Jurkat, Clone E6-1 (cell line): ENCODE measurements at places on chromosomes 5 and 9.

GRCh38 chr5:126872561-126873354 lies 95.8 kb downstream of the LMNB1 start:
- DNase-seq = no peak

- no peak for DNase-seq
Observed at GRCh38 chr5:9617739-9618504, 12.2 kb downstream of the TAS2R1 start.

- no peak for DNase-seq
Observed at GRCh38 chr5:71977311-71977710, 130.0 kb upstream of the MAP1B start.

- DNase-seq = no peak
Observed at GRCh38 chr5:39761199-39761950, 336.6 kb upstream of the DAB2 start.

DNA sequence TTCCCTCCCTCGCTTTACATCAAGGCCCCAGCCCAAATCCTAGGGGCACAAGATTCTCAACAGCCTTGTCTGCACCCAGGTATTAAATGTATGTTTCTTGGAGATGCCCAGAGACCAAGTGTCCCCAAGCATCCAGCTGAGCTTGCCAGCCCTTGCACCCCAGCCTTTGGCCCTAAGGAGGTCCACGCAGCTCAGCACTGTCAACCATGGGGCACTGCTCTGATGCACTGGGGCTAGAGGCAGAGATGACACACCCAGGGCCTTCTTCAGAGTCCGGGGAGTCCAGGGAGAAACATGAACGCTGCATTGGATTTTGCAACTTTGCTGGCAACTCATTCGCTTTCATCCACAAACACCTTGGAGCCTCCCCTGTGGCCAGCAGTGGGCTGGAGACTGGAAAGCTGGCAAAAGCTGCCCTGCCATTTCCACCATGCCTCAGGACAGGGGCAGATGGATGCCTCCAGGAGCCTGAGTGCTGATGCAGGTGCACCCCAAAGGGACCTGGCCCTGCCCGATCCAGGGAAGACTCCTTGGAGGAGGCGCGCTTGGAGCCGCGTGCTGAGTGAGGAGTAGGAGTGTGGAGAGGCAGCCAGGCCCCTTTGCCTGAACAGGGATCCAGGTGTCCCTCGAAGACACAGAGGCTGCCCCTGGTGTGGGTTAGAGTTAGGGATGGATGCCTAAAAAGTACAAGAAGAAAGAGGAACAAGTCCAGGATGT lies 19.3 kb downstream of the PAEP start:
- no peak for DNase-seq

DNA sequence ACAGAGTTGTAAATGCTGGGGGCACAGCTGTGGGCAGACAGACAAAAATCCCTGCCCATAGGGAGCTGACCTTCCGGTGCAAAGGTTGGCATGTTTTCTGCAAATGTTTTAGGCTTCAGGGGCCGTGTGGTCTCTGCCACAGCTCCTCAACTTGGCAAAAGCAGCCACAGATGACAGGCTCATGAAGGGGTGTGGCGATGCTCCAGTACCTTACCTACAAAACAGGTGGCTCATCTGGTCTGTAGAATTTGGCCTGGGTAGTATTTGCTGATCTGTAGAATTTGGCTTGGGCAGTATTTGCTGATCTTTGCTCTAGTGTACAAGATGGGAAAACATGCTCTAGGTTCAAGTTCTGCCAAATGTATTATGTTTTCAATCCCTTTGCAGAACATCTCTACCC lies 283.9 kb downstream of the GADD45G start:
- no peak for DNase-seq

DNA sequence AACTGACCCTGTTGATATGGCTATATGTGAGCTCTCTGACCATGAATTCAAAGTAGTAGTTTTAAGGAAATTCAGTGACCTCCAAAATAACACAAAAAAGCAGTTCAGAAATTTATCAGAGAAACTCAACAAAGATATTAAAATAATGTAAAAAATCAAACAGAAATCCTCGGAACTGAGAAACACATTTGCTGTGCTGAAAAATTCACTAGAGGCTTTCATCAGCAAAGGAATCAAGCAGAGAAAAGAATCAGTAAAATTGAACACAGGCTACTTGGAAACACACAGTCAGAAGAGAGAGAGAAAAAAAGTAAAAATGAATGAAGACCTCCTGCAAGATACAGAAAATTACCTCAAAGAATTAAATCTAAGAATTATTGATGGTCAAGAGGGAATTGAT lies 417.2 kb downstream of the TMEM232 start:
- no peak for DNase-seq

GRCh38 chr9:60545346-60545877 lies 368.8 kb upstream of the SPATA31A5 start:
- DNase-seq = no peak

GRCh38 chr5:109951758-109952157 lies 262.0 kb downstream of the MAN2A1 start:
- DNase-seq = no peak

DNA sequence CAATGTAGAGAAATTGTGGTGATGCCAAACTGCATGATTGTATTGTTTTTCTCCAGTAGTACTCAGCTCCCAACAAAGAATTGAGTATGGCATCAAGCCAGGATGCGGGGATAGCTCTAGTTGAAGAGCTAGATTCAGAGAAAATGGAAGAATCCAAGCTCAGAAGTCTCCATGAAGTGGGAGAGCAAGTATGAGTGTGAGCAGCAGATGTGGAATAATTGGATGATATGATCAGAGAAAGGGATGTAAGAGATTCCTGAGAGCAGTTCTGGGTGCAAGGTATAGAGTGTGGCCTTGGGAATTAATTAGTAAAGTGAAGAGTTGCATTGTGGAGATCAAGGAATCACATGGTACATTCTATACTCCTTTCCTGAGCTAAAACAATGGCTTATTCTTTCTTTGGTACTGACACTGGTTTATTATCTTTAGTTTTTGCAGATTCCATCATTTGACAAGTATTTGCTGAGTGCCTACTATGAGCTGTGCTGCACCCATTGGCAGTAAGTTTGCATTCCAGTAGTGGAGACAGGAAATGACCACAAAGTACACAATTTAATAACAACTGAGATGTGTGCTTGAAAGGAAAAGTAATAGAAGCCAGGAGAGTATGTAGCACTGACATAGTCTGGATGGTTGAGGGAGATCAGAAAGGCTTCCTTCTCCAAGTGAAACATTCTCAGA lies 177.1 kb downstream of the CPLANE1 start:
- DNase-seq = no peak

GRCh38 chr5:67303356-67303755 lies 106.8 kb upstream of the CD180 start:
- peak; percentile 1 for DNase-seq

DNA sequence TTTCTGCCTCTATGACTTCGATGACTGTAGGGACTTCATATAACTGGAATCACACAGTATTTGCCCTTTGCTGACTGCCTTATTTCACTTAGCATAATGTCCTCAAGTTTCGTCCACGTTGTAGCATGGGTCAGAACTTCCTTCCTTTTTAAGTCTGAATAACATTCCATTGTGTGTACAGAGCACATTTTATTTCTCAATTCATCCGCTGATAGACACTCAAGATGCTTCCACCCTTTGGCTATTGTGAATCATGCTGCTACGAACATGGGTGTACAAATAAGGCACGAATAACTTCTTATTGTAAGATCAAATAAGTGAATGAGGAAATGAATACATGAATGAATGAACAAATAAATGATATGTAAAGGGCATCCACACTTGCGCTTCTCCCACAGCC lies 13.0 kb downstream of the BARX1 start:
- DNase-seq = no peak

DNA sequence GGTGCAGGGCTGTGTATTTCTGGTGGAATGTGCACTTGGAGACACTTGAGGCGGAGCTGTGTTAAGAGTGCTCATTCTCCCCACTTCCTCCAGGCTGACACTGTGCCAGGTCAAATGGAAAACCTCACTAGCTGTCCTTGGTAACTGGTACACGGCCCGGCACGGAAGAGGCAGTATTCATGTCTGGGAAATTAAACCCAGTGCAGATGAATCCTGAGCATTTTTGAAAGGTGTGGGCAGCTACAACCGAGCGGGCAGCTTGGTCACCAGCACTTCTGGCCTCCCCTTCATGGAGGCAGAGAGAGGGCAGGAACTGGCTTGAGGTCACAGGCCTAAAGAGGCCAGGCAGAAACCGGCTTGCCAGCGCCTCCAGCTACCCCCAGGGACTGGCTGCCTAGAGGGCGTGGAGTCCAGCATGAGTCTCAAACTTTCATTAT lies 1.6 kb downstream of the CLPTM1L start:
- no peak for DNase-seq

- DNase-seq = peak; percentile 33
Observed at GRCh38 chr5:13987843-13988464, 43.5 kb upstream of the DNAH5 start.

GRCh38 chr9:88920645-88921044 lies 70.6 kb upstream of the S1PR3 start:
- DNase-seq = no peak

DNA sequence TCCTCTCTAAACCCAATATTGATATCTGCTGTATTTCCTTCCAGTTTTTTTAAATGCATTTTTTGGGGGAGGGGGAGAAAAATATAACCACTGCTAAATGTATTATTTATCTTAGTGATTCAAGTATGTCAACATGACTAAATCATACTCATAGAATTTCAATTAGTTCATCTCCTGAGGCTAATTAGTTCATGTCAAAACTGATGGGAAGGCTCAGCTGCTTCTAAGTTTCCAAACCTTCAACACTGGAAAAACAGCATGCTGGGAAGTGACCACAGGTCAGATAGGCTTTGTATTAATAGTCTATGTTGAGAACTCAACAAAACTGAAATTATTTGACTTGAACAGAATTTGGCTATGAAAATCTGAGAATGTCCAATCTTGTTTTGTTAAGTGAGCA lies 118.7 kb downstream of the TTLL11 start:
- no peak for DNase-seq

- no peak for DNase-seq
Observed at GRCh38 chr5:148214665-148215185, 11.9 kb downstream of the SPINK6 start.

DNA sequence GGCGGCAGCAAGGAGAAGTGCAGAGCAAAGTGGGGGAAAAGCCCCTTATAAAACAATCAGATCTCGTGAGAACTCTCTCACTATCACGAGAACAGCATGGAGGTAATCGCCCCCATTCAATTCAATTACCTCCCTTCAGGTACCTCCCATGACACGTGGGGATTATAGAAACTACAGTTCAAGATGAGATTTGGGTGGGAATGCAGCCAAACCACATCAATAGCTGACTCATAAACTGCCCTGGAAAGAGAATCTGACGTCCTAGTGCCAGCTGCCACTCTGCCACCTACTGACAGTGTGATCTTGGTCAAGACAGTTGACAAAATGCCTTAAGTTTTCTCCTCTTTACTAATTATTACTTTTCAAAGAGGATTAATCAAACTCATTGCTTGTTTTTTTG lies 128.3 kb downstream of the GPBP1 start:
- DNase-seq = peak; percentile 80

- DNase-seq = no peak
Observed at GRCh38 chr9:84759300-84759750, 89.8 kb downstream of the NTRK2 start.

- peak; percentile 78 for DNase-seq
Observed at GRCh38 chr5:150457121-150457520, 7.6 kb upstream of the RPS14 start.

- DNase-seq = no peak
Observed at GRCh38 chr9:98356953-98357690, 101.7 kb upstream of the TBC1D2 start.

DNA sequence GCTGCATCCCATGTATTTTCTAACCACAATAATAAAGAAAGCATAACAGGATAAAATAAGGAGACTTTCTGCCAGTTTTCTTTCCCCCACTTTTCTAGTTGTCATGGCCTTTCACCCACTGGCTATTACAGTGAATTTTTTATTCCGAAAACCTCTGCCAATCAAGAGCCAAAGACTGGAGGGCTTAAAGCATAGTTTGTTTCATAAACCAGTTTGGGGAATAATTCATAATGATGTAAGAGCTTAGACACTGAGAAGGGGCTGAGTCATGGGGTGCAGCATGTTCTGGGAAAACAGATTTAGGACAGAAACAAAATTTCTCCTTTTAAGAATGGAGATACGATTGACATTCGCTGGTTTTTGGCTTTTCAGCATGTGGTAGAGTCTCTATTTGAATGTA lies 4.4 kb upstream of the GLIPR2 start:
- DNase-seq = no peak

GRCh38 chr5:15037247-15037908 lies 165.8 kb upstream of the ANKH start:
- DNase-seq = no peak

- DNase-seq = no peak
Observed at GRCh38 chr5:111498346-111498745, 14.0 kb downstream of the STARD4 start.

GRCh38 chr5:148418511-148418910 lies 34.8 kb downstream of the FBXO38 start:
- no peak for DNase-seq

- no peak for DNase-seq
Observed at GRCh38 chr5:180777475-180777874, 25.1 kb downstream of the MGAT1 start.

- no peak for DNase-seq
Observed at GRCh38 chr5:69493396-69494133, 975 bp downstream of the OCLN start.

GRCh38 chr9:115808695-115809094 lies 344.9 kb upstream of the PAPPA start:
- DNase-seq = no peak

DNA sequence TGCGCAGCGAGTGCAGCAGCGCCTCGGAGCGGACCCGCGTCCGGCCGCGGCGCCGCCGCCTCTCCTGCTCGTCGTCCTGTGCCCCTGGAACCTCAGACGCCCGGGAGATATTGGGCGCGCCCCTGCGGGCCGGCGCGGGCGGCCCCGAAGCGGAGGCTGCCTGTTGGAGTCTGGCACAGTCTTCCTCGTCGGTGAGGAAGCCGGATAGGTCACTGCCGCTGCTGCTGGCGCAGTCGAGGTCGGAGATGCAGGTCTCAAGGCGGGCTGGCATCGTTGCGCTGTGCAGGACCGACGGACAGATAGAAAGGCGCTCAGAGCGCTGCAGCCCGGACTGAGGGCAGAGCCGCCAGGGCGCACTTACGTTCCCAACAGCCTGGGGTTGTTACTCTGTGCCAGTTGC lies 344 bp downstream of the NEUROG1 start:
- DNase-seq = no peak

DNA sequence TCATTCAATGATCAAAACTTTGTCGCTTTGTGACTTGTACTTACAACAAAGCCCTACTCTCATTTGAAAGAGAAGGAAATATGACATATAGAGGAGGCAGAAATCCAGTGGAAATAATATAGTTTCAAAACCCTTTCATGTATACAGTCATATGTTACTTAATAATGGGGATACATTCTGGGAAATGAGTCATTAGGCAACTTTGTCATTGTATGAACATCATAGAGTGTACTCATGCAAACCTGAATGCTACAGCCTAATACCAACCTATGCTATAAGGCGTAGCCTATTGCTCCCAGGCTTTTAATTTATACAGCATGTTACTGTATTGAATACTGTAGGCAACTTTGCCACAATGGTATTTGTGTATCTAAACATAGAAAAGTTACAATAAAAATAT lies 69.0 kb upstream of the SMC2 start:
- DNase-seq = no peak
